Activated naive CD4-positive, alpha-beta T cell (primary cell): ENCODE measurements at places on chromosomes 6 and 20.

- DNase-seq: no peak
These were observed 188.3 kb upstream of the ZFP64 start for GRCh38 chr20:52379723-52380336.

DNA sequence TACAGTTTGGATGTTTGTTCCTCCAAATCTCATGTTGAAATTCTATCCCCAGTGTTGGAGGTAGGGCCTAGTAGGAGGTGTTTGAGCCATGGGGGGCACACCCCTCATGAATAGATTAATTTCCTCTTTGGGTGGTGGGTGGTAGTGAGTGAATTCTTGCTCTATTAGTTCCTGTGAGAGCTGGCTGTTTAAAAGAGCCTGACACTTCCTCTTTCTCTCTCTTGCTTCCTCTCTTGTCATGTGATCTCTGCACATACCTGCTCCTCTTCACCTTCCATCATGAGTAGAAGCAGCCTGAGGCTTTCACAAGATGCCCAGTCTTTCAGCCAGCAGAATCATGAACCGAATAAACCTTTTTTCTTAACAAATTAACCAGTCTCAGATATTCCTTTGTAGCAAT, 340.2 kb upstream of the CHD6 start:
- no peak for DNase-seq

DNA sequence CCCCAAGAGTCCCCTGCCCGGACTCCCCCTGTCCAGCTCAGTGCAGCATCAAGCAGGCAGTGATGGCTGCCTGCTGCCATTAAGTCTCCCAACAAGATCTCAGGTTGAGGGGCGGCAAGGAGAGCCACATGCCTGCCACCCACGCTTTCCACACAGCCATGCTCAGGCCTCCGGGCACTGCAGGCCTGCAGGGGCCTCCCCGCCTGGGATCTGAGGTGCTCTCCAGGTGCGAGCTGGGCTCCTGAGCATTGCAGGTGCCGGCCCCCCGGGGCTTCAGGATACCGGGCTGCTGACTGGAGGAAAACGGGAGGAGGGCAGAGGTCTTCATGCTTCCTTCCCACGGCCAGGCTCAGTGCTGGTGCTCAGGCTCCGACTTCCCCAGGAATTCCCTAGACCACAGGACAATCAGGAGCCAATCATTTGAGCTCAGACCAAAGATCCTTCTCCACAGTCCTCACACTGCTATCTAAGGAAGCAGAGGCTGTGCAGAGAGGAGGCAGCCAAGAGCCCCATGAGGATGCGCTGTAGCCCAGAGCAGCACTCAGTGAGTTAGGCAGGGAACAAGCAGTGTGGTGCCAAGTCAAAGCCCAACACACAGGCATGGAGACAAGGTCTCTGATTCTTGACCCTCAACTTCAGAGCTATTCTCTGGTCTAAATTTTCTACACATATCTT, 52.7 kb downstream of the PYGB start:
- DNase-seq: no peak

DNA sequence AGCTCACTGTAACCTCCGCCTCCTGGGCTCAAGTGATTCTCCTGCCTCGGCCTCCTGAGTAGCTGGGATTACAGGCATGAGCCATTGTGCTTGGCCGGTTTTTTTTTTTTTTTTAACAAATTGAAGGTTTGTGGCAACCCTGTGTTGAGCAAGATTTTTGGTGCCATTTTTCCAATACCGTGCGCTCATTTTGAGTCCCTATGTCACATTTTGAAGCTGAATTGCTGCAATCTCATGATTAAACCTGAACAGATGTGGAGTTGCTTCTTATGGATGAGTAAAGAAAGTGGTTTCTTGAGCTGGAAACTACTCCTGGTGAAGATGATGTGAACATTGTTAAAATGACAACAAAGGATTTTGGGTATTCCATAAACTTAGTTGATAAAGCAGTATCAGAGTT, 16.6 kb downstream of the SASH1 start:
- no peak for DNase-seq

GRCh38 chr6:18538315-18538714, 151.2 kb downstream of the RNF144B start:
- no peak for DNase-seq

DNA sequence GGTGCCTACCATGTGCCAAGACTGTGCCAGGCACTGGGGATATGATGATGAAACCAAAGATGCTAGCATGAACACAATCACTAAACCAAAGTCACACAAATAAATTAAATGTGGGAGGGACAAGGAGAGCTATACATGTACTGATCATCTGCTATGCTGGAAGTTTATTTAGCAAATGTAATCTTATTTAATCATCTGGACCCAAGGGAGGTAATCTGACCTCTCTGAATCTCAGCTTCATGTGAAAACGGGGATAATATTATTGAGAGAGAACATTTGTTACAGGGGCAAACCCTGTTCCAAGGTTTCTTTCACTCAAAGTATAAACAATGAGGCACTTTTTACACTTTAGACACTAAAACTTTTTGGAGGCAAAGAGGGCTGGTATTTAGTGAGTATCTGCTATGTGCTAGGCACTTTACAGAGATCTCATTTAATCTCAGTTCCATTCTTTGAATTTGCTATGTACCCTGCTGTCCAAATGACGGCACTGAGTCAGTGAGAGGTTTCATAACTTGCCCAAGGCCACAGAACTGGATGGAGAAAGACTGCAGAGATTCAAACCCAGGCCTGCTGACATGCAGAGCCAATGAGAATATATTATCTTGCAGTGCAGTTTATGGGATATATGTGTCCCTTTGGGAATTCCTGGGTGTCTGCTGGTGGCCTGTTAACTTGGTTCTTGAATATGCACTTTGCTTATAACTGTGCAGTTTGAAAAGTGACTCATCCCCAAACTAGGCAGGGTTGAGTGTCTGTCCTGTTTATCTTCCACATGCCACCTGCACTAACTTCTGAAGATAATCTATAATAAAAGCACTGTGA, 3.3 kb upstream of the ASXL1 start:
- DNase-seq: no peak

DNA sequence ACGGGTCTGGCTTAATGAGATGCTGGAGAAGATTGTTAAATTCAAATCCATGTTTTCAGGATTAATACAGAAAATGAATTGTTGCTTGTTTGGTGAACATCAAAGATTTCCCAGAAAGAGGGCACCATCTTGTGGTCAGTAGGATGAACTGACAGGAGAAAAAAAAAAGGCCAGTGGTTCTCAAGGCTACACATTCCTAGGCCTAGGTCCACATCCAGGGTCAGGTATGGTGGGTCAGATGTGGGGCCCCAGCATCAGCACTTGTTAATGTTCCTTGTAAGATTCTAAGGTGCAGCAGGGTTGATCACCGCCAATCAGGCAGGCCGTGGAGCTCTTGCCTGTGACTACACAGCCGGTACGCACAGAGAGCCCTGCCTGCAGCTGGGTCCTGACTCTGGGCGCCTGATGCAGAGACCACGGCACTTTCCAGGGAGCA, 34.0 kb upstream of the FOXO3 start:
- DNase-seq: no peak

- DNase-seq: no peak
These were observed 8.1 kb upstream of the HBS1L start for GRCh38 chr6:135062735-135063134.

DNA sequence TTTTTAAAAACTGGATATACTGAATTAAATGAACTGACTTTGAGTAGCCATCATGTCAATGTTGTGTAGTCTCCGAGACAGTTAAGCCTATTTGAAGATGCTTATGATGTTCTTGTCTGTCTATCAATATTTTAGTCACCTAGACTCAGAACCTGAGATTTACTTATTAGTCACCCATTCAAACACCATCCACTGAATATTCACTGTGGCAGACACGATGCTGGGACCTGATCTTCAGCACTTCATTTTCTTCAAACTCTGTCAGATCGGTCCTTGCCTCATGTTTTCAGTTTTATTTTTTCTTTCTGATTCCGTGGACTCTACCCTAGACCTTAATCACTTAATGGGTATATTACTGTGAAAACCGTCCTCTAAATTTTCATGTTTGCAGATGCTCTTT, 123.7 kb upstream of the MCHR2 start:
- no peak for DNase-seq

DNA sequence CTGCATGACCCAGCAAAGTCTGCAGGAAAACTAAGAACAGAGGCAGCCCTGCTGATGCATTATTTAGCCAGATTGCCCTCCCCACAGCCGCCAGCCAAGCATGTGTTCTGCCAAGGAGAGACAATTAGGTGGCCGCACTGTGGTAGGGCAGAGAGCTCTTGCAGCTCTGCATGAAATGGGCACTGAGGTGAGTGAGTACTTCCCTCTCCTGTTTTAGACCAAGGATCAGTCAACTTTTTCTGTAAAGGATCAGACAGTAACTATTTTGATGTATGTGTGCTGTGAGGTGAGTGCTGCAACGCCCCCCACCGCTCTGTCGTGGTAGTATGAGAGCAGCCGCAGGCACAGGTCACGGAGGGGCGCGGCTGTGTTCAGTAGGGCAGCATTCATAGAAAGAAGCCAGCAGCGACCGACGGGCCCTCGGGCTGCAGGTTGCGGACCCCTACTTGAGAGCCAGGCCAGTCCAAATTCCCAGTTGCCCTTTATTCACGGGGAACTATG, 23.8 kb upstream of the FAM50B start:
- no peak for DNase-seq

DNA sequence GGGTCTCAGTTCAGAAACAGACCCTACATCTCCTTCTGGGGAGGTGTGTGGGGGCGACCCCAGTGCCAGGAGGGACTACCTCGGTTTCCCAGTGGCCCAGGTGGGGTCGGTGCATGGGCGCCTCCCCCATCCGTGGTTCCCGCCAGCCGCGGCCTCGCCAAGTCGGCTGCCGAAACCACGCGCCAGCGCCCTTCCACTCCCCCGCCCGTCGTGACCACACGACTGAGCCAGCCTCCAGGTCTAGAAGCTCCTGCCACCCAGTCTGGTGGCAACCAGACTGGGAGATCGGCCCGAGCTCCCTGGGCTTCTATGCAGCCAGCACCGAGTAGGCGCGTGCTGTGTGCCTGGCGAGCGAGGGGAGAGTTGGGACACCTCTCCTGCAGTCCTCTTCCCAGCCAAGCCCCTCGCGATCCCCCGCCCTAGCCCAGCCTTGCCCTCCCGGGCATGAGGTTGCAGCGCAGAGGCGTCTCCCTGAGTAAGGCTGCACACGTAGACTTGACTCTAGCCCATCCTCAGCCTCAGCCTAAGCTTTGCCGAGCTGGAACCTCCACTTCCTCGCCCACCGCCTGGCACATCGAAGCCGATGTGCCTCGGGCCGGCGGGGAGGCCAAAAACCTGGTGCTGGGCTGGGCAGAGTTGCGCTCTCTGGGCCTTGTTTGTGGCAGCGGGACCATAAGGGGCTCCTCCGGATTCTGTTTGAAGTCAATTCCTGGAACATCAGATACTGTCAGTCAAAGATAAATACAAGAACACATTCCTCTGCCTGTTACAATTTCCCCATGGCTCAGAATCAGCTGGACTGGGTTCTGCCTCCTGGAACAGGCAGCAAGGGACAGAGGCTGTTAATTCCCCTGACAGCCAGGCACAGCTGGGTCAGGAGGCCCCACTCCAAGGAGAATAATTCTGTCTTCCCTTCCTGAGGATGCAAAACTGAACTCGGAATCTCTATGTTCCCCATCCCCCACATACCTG, 1.5 kb upstream of the CPNE5 start:
- no peak for DNase-seq

GRCh38 chr20:14445310-14445709, 107.9 kb upstream of the FLRT3 start:
- no peak for DNase-seq

DNA sequence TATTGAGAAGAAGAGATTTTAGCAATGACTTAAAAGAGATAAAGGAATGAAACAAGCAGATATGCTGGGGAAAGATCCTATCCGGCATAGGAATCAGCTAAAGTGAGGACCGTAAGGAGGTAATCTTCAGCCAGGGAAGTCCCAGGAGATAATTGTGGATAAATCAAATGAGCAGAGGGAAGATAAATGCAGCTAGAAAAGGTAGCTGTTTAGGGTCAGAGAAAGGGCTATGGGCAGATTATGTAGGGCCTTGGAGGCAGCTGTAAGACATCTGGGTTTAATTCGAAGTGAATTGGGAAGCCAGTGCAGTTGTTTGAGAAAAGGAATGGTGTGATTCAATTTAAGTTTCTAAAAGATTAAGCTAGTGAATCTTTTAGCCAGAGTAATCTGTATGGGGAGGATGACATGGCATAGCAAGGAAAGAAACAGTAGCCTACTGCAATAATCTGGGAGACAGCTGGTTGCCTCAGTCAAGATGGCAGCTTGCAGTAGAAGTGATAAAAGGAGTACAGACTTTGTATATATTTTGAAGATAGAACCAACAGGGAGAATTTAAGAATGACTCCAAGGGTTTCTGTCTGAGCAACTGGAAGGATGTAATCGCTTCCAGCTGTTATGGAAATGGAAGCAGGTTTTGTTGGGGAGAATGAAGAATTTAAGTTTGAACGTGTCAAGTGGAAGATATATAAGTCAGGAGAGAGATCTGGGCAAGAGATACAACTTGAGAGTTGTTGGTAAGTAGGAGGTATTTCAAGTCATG, 552.3 kb upstream of the FLRT3 start:
- DNase-seq: no peak

- no peak for DNase-seq
These were observed 18.9 kb downstream of the C6orf132 start for GRCh38 chr6:42123379-42124103.

- no peak for DNase-seq
These were observed 96.6 kb upstream of the NXT1 start for GRCh38 chr20:23254034-23254433.

DNA sequence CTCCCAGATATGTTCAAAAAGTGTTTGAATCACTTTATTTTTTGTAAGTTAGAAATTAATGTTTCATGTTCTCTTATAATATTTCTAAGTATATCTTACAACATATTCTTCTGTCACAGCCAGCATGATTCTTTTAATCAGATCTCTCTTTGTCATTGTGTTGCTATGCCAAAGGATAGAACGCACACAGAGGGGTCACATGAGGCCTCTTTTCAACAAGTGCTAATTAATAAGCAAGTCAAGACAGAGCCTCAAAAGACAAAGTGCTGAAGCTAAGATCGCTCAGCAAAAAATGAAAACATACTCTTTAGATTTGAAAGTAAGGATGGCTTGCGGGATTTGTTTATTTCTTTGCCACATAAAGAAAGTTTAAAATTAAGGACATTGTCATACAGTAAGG, 508.8 kb upstream of the PTCHD4 start:
- no peak for DNase-seq
